Esophagus squamous epithelium (tissue), 5 donors: ENCODE measurements at places on chromosomes 1 and 21. TPM values are rescaled to one million over a fixed set of nuclear protein-coding genes. Genes with fewer than 3 reads are reported as not detected.

VWA5B1 gene
- not detected for total RNA-seq

ARHGEF11 gene
- total RNA-seq = 15.5 TPM

IFNLR1 gene
- 3.2 TPM for total RNA-seq

RGS8 gene
- not detected for total RNA-seq

B4GALT2 gene
- 59.3 TPM for total RNA-seq

KCNJ15 gene
- 17.8 TPM for total RNA-seq

TRIM45 gene
- 1.1 TPM for total RNA-seq

COL6A2 gene
- 328 TPM for total RNA-seq

DNA sequence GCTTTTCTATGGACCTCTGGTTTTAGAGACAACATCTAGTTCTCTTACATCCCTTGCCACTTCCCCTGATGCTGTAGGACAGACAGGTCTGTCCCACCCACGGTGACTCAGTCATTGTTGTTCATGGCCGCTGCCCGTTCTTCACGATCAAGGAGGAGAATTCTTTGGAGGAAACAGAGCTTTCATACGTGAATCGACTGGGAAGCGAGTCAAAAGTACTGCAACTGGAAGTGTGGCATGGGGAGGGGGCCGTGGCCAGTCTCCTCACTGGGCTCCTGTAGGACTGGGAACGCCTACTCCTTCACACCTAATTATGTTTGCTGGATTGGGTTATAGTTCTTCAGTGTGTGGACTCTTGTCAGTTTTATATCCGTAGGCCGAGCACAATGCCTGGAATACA is 4.4 kb upstream of the SLC37A1 start:
- no peak for DNase-seq

DNA sequence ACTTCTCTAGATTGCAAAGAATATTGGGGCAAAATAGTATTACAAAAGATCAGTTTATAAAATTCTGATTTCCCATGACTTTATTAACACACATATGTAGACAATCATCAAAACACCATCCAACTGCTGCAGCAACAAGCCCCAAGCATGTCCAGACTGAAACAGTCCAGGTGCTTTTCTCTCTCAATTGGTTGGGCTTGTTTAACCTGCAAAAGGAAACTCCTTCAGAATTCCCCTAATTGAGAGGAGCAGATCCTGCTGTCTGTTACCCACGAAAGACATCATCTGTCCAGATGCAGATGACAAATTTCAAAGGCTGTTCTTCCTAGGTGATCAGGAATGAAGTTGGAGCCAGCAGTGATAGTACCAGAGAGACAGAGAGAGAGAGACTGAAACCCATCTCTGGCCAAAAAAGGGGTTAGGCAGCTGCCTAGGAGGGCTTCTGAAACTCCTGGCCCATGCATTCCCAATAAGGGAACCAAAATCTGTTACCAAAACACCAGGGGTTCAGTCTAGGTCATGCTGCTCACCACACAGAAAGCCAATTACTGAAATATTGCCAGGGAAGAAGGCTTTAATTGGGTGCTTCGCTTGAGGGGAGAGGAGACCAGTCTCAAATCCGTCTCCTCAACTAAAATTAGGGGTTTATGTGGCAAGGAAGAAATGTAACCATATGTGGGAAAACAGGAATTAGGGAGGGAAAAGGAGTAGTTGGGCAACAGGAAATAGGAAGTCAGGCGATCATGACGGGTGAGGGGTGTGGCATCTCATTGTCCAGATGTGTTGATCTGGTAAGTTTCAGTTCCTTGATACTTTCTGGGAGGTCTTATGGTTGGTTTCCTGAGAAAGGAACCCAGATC is 34.7 kb upstream of the RGL1 start:
- DNase-seq = no peak

GRCh38 chr1:41883507-41883906 is 35.2 kb downstream of the HIVEP3 start:
- no peak for DNase-seq

DNA sequence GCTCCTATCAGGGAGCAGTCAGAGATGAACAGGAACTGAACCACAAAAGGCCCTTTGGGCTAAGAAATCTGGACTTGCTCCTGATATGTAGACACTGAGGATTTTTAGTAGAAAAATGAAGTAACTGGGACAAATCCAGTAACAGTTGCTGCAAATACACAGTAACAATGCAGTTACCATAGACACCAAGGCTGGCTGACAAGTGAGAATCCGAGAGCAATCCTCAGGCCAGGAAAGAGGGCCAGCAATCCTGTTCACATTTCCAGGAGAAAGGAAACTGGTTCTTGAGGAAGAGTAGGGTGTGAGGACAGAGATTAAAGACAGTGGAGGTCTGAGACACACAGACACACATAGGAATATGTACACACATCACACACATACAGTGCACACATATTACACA is 9.3 kb upstream of the LORICRIN start:
- no peak for DNase-seq

DNA sequence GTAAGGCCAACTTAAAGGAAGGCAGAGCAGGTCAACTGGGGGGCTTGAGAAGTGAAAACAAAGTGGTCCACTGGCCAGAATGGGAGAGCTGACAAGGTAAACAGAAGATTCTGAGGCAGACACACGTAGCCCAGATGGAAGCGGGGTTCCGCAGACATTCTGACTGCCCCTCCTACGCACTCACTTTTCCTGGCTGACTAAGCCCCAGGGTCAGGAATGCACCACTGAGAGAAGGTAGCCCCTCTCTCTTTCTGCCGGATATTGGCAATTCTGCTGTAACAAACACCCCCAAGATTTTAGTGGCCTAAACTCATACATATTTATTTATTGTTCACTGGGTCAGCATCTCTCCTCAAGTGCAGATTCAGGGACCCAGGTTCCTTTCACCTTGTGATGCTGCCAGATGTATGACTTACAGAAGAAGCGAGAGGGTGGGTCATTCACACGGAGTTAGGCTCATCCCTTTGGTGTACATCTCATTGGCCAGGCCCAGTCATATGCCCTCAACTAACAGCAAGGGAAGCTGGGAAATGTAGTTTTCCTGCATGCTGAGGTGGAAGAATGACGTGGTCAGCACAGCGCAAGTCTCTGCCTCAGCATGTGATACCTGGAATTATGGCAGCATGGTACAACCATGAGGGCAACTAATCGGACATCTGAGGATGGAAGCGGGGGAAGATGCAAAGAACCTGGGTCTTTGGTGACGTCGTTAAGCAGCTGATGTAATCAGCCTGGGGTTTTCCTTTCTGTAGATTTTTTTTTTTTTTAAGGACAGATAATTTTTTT is 43.4 kb upstream of the MRPS6 start:
- no peak for DNase-seq

GRCh38 chr1:3677484-3677883 is 25.2 kb downstream of the TP73 start:
- no peak for DNase-seq

DNA sequence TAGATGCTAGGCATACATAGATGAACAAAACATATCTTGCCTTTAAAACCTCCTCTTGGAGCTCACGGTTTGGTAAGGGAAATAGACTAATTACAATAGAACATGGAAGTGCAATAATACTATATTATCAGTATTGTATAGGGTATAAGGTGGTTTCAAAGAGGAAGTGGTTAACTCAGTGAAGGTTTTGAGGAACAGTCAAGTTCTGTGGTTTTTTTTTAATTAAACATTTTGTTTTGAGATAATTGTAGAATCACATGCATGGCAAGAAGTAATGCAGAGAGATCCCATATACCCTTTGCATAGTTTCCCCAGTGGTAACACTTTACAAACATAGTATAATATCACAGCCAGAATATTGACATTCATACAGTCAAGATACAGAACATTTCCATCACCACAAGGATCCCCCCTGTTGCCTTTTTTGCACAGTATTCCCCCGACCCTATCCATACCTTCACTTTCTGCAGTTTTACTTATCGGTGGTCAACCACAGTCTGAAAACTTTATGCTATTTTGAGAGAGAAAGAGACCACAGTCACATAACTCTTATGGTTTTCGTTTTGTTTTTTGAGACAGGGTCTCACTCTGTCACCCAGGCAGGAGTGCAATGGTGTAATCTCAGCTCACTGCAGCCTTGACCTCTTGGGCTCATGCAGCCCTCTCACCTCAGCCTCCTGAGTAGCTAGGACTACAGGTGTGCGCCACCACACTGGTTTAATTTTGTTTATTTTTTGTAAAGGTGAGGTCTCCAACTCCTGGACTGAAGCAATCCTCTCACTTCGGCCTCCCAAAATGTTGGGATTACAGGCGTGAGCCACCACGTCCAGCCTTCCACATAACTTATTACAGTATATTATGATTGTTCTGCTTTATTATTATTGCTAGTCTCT is 60.5 kb upstream of the KIAA1614 start:
- no peak for DNase-seq

- DNase-seq = no peak
Measured at GRCh38 chr1:7253118-7253480, 467.8 kb downstream of the CAMTA1 start.

- no peak for DNase-seq
Measured at GRCh38 chr1:94595658-94596057, 54.1 kb upstream of the F3 start.

- no peak for DNase-seq
Measured at GRCh38 chr1:243251539-243251938, 3.5 kb downstream of the CEP170 start.

- DNase-seq = no peak
Measured at GRCh38 chr1:173193639-173194038, 13.5 kb downstream of the TNFSF4 start.

GRCh38 chr1:62439652-62440371 is 3.0 kb downstream of the USP1 start:
- no peak for DNase-seq

- DNase-seq = no peak
Measured at GRCh38 chr1:41898191-41898713, 20.5 kb downstream of the HIVEP3 start.

DNA sequence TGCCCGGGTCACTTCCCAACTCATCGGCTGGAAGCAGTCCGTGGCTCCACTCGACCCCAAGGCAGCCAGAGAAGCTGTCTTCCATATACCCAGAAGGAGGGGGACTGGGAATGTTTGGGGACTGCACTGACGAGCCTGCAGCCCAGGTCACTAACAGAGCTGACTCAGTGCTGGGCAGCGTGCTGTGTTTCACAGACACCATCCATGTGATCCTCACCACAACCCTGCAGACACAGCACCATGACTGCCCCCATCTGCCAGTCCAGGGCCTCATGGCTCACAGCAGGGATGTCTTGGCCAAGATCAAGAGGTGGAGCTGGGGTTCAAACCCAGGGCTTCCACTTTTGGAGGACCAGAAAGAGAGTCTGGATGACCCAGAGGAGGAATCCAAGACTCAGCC is 67.9 kb downstream of the KLHDC7A start:
- no peak for DNase-seq

DNA sequence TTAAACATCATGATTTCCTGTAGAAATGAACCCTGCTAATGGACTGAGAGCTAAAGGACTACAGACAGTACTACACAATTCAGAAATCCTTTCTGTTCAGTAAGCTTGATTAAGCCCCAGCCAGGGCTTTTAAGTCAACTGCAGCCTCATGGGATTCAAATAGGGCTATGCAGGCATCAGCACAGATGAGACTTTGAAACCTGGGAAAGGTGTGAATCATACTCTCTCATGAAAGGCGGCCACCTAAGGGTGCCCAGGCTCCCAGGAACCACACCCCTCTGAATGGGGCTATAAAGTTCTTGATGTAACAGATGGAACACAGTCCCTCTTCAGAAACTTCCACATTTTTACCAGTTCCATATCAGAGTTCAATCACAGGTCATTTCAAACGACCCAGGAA is 7.6 kb downstream of the SIPA1L2 start:
- DNase-seq = no peak

DNA sequence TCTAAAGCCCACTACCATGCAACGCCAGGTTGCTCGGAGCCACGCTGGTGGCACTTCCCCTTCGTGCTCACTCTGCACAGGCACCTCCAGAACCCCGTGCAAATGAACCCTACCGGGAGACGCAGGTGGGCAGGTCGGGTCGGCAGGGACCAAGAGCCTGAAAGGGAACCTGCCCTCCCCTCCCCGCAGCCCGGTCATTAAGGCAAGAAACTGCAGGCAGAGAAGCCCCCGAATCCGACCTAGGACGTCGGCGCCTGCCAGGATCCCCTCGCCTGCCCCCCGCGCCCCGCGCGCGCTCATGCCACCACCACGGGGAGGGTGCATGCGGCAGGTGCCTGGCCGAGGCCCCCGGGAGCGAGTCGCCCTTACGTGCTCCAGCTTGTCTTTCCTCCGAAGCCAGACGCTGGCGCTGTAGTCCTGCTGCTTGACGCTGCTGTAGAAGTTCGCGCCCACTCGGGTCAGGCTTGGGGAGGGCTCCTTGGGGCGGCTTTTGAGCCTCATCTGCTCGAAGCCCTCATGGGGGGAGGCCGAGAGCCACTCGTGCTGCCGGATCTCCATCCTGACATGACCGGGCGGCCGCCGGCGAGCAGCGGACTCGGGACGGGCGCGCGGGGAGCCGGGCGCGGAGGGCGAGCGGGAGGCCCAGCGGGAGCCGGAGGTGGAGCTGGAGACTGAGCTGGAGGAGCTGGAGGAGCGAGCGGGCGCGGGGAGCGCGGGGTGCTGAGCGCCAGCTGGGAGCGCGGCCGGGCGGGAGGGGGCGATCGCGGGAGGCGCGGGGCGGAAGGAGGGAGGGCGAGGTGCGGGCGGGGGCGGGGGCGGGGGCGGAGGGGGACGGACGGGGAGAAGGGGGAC is 552 bp downstream of the PLD5 start:
- DNase-seq = no peak
